H9 (cell line): ENCODE measurements at places on chromosomes 2 and 18.

DNA sequence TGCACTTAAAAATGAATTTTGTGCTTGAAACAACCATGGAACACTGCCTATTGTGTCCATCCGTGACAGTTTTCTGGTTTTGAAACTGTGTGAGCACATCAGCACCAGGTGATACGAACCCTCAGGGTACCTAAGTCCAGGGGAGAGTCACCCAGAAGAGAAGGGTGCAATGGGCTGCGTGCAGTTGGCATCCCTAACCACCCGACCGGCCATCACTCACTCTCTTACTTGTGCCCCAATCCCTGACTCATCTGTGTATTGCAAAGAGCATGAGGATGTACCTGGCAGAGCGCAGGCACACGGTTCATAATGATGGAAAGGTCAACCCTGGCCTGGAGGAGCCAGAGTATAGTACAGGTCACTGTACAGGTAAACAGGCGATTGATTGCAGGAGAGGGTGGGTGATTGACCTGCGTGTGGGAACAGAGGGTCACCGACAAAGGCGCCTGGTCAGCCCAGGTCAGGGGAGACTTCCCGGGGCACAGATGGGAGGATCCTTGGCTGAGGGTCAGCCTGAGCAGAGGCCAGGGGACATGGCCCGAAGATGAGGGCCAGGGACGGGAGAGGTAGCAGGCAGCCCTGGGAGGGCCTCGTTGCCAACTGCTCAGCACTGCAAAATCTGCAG is 160.3 kb downstream of the SEPTIN10 start:
- DNase-seq, result no peak

DNA sequence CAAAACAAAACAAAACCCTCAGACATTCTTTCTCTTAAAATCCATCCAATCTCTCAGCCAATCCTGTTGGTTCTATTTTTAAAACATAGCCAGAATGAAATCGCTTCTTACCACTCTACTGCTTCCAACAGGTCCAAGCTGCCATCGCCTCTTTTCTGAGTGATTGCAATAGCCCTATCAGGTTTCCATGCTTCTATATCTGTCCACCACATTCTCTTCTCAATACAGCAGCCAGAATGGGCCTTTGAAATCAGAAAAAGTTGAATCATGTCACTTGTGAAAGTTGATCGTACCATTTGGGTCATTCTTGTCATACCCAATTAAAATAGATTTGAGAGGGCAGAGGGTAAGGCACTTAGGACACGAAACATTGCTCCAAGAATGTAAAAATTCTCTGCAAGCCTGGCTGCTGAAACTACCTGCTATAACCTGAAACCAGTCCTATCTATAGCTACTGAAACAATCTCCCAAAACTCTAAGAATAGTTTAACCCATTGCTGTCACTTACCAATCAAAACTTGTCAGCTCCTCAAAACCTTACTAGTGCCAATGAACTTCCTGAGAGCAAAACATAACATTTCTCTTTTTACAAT is 3.3 kb upstream of the MTLN start:
- DNase-seq, result no peak

DNA sequence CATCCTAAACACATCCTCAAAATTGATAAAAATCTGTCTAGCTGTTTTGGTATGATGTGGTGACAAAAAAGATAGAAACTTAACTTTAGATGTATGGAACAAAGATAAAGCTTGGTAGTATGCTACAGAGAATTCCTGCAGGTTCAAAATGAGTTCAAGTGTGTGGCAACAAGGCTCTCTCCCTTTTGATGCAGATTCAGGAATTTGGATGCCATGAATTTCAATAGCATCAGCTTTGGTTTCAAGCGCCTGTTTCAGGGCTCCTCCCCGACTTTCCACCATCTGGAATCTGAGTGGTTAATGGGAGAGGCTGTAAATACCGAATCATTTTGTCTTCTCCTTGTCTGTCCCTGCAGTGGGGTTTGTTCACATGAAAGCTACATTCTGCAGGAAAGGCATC is 180.6 kb downstream of the MTX2 start:
- peak; percentile 84 for DNase-seq

- no peak for DNase-seq
Observed at GRCh38 chr2:169513926-169514325, 4.4 kb downstream of the KLHL41 start.

- no peak for DNase-seq
Observed at GRCh38 chr2:240981280-240981679, 17.1 kb upstream of the SNED1 start.

- no peak for DNase-seq
Observed at GRCh38 chr2:145764631-145765030, 1244.7 kb upstream of the ZEB2 start.

- no peak for DNase-seq
Observed at GRCh38 chr2:32135409-32135808, 30.3 kb upstream of the SLC30A6 start.

DNA sequence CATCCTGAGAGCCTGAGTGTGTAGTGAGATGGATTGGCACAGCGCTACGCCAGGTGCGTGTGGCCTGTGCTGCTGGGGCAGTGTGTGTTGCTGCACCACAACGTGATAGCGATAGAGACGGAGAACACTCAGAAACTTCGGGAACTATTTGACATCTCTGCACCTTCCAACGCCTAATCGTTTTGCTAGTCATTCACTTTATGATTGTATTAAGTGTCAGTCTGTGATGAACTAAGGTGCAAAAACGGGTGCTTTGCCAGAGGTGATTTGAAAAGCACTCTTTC is 26.0 kb upstream of the IGFBP2 start:
- DNase-seq, result no peak

DNA sequence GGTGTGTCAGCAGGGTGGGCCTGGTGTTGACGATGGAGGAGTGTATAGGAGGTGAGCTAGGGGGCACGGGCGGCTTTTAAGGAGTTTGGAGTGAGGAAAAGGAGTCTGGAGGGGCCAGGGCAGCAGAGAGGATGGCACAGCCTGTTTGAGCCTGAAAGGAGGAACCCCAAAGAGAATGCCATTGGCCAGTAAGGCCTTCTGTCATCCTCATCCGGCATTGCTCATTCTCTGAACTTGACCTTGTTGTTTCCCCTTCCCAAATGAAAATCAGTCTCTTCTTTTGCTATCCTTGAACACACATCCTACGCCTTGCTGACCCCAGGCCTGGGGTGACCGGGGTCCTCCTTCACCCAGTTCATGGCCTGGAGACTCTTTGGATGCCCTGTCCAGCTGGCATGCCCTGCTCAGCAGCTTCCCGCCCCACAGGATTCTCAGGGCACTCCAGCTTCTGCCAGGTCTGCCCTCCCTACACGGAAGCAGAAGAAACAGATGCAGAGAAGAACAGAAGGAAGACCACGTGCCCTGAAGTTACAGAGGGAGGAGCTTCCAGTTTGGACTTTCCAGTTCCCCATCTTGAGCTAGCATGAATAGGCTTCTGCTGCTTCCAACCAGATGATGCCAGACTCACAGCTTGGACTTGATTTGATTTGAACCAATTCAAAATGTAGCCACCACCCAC is 20.5 kb upstream of the KIF3C start:
- DNase-seq, result no peak

GRCh38 chr2:166337932-166338331 is 37.8 kb downstream of the SCN9A start:
- DNase-seq, result no peak

- DNase-seq, result no peak
Observed at GRCh38 chr2:218334531-218334930, 22.1 kb upstream of the CATIP start.

DNA sequence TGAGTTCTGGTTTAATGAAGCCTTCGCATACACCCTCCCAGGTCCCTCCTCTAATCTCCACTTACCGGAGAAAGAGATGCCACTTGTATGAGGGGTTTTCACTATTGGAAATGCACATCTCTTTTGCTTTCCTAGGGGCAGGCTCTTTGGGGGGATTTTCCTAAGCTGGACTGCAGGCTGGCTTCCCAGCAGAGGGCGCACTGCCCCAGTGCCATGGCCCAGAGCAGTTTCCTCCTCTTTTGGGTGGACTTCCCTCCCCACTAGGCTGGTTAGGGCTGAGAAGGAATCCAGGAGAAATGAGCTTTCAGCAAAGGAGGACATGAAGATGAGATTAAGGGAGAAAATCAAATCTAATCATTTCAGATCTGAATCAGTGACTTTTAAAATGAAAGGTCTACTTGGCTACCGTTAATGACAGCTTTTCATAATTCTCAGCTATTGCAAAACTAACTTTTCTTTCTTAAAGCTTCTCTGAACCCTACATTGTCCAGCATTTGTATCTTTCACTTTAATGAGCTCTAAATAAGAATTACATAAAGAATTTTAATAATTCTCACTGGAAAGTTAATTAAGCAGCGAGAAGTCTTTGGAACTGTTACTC is 784.1 kb upstream of the FANCL start:
- peak; percentile 71 for DNase-seq

DNA sequence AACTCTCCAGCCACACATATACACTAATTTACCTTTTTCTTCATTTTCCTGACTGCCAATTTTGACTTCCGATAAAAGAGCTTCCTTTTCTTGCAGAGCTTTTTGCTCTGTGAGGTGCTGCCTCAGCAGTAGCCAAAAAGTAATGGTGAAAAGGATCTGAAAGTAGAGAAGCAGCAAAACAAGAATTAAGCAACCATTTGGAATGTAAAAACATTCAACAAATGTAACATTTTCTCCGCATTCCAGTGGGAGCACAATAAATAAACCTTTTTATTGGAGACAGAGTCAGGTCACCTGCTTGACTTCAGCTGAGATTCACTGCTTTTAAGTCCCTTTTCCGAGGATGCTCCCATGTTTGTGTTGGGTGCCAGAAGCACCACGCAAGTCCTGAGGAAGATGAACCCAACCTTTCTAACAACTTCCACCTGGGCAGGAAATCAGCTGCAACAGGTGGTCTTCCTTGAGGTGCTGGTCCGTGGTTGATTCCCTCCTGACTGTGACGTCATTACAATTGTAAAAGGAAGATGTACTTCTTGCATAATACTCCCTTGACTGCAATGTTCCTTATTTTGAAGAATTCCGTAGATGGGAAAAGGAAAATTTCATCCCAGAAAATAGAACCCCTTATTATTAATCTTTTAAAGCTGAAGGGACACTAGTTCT is 265.5 kb downstream of the NAPG start:
- no peak for DNase-seq

GRCh38 chr18:64134044-64134747 is 14.7 kb downstream of the LINC00305 start:
- DNase-seq, result peak; percentile 42

GRCh38 chr18:34661464-34662087 is 48.5 kb upstream of the DTNA start:
- DNase-seq, result peak; percentile 45

GRCh38 chr2:161552015-161552414 is 72.2 kb upstream of the SLC4A10 start:
- no peak for DNase-seq

GRCh38 chr2:240568678-240569522 is 616 bp downstream of the RNPEPL1 start:
- DNase-seq, result no peak

- DNase-seq, result no peak
Observed at GRCh38 chr18:13235981-13236380, 17.4 kb downstream of the LDLRAD4 start.

- DNase-seq, result no peak
Observed at GRCh38 chr18:58605027-58606020, 23.6 kb downstream of the ALPK2 start.

GRCh38 chr2:113240150-113240914 is 38.4 kb downstream of the PAX8 start:
- no peak for DNase-seq

DNA sequence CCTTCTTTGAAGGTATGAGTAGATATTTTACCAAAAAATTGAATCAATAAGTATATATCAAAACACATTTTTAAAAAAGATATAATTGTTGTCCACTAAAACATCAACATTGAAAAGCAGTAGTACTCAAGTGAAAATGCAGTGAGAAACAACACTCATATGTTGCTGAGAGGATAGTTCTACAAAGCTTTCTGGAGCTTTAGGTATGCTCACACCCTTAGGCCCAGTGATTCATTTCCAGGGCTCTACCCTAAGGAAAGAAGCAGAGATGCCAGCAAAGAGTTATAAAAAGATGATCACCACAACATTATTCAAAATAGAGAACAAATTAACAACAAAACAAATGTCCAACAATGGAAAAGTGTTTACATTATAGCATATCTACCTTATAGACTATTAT is 197.3 kb upstream of the CCDC150 start:
- DNase-seq, result no peak

DNA sequence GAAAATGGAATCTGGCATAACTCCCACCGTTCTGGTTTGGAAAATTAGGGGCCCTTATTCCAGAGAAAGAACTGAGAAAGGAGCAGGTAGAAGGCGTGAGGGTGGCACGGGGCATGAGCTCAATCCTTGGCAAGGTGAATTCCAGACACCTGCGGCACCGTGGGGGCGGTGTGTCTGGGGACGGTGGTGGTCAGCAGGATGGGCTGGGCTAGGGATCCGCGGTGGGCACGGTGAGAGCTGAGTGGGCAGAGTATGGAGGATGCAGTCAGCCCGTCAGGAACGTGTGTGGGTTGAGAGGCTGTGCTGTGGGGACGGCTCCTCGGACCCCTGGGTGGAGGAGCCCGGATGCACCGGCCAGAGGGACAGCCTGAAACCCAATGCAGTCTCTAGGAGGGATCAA is 61.1 kb downstream of the GNAL start:
- DNase-seq, result no peak

GRCh38 chr2:128693743-128694029 is 375.0 kb upstream of the HS6ST1 start:
- DNase-seq, result no peak

DNA sequence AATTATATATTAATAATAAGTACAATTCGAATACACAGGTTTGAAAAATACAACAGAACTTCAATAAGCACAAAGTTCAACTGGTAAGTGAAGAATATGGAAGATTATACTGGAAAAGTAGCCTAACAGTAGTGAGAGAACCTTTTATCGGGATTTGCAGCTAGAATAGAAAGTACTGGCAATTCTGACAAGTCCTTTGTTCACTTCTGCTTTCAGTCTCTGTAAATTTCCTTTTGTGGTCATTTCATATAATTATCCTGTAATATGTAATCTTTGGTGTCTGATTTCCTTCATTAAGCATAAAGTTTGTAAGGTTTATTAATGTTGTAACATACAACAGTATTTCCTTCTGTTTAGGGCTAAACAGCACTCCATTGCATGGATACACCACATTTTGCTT is 67.2 kb downstream of the CUL3 start:
- no peak for DNase-seq

DNA sequence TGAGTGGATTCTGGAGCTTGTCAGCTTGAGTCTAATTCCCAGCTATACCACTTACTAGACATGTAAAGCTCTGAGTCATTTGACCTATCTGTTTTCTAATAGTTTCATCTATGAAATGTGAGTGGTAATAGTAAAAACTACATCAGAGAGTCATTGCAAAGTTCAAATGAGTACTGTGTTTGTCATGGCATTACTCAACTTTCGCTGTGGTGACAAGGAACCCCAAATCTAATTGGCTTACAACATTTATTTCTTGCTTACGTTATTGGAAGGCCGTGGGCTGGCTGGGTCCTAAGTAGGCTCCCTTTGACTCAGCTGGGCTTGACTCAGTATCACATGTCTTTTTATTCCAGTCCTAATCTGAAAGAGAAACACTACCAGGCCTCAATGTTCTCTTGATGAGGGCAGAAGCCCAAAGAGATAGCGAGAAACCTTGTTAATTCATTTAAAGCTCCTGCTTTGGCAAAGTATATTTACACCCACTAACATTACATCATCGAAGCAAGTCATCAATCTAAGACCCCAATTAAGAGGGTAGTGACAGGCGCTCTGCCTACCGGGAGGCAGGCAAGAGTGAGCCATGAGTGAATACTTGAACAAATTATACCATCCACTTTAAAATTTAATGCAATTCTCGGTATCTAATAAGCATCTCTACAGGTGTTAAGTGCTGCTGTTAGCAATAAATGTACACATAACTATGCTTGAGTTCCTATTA is 431.8 kb upstream of the SPHKAP start:
- no peak for DNase-seq

- no peak for DNase-seq
Observed at GRCh38 chr2:7982054-7982453, 699.8 kb upstream of the ID2 start.
